ENCODE measurements at places on chromosomes 3 and 15.

DNA sequence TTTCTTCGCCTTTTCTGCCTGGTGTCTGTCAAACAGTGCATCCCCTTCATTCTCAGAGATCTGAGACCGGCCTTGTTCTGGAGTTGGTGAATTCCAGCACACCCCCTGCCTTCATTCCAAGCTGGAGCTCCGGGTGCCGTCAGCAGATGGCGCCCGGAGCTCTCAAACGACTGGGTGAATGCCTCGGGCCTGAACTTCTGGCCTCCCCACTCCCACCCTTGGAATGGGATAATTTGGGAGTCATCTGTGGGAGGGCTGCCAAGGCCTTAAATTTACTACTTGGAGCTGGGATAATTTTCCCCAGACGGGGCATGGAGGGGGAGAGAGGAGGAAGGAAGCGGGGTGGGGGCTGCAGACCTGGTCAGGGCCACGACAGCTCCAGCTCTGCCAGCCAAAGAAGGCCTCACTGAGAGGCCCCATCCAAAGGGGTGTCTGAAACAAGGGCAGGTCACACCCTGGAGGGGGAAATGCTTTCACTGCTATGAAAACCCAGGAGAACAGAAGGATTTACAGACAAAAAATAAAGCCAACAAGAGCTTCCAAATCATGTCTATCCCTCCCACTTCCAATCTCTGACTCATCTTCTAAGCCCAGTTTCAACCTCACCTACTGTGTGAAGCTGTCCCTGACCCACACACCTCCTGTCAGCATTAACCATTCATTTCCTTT is 187.9 kb downstream of the OPA1 start:
- DNase-seq, result no peak

DNA sequence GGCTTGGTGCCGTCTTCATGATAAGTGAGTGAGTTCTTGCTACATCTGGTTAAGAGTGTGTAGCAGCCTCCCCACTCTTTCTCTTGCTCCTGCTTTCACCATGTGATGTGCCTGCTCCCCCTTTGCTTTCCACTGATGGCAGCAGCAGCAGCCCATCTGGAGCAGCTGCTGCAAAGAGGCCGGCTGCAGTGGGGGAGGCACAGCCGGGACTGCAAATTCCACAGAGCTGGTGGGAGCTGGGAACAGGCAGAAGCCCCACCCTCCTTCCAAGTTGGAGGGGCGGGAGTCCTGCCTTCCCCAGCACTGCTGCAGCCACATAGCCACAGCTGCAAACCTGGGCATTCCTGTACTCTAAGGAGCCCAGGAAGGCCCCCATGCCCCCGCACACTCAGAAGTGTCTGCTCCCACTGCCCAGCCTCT is 62.8 kb upstream of the IMPG2 start:
- DNase-seq, result no peak

GRCh38 chr3:115720983-115721382 is 97.7 kb downstream of the GAP43 start:
- DNase-seq, result no peak

DNA sequence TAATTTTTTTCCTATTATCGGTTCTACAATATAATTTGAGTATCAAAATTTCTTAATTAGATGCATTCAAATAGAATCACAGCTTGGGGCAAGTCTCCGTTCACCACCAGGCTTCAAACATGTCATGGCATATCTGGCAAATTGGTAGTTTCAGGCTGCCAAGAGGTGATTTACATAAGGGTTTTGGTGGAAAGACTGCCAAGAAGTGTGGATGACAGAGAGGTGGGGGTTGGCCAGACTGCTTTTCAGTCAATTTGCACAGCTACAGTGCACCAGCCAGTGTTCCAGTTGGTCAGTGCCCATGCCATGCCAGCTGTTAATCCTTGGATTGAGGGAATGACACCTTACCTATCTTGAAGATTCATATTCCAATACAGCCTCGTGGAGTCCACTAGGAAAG is 8.4 kb upstream of the GSK3B start:
- no peak for DNase-seq

- DNase-seq, result no peak
Observed at GRCh38 chr15:35725353-35725752, 179.4 kb upstream of the DPH6 start.

GRCh38 chr3:1551741-1552140 is 458.9 kb downstream of the CNTN6 start:
- DNase-seq, result no peak

Measured in T-helper 9 cell (primary cell).